ENCODE measurements at places on chromosomes 5 and 9.

DNA sequence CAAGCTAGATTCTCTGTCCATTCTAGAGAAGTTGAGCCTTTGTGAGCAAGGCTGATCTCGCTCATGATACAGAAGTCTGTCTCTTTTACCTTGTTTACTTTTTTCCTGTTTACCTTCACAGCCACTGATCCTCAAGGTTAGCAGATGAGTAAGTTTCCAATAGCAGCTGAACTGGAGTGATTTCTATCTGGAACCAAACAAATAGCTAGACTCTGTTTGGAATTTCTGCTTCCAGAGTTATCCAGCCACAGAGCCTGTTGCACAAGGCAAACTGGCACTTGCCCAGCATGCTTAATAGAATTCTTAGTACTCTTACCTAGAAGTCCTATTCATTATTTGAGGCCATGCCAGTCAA is 12.8 kb upstream of the PANK3 start:
- DNase-seq: no peak

DNA sequence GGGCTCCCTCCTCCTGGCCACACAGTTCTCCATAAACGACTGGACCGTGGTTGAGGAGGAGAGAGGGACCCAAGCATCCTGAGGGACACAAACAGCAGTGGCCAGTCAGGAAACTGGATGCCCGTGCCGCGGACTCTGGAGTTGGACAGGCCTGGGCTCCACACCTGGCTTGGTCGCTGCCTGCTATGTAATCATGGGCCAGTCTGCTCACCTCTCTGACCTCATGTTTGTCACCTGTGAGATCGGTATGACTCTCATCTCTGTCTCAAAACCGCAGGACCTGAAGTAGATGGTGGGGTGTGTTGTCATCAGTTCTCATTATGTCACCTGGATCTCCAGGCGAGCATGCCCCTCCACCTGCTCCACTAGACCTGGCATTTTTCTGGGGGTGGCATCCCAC is 14.5 kb downstream of the CXXC5 start:
- DNase-seq: no peak

GRCh38 chr9:126399251-126399650 is 72.6 kb downstream of the MVB12B start:
- no peak for DNase-seq

DNA sequence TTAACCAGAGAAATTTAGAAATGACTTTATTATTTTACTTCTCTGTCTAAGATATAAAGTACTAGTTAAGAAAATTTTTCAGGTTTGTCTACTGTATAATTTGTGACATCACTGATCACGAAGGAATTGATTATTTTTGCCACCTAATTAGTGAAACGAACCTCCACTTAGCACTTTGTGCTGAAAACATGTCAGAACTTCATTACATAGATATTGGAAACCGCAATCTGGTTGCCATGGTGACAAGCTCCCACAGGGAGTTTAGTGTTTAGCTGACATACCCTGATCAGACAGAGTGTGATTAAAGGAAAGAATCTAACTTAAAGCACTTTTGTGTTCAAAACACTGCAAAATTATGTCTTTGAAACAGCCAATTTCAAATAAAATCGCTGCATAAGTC is 668.4 kb upstream of the CCNG1 start:
- DNase-seq: no peak

Data from stimulated activated CD8-positive, alpha-beta memory T cell treated with anti-CD3 and anti-CD28 coated beads, Interleukin-7, amount 100 ng/mL, for 48 hours (primary cell).